Osteocyte (in vitro differentiated cells): ENCODE measurements at places on chromosomes 3 and 15. TPM values are rescaled to one million over a fixed set of nuclear protein-coding genes. Genes with fewer than 3 reads are reported as not detected.

The IGSF11 gene
- not detected in 2 replicates for total RNA-seq

The FAM219B gene
- 70.4 and 76.5 TPM in 2 replicates for total RNA-seq

The PPP1R14D gene
- not detected in 2 replicates for total RNA-seq

The NTRK3 gene
- not detected in 2 replicates for total RNA-seq

- DNase-seq = no peak
Measured at GRCh38 chr3:114205541-114205940, 26.7 kb upstream of the DRD3 start.

GRCh38 chr3:89966877-89967665 lies 859.6 kb downstream of the EPHA3 start:
- DNase-seq = no peak

- no peak for DNase-seq
Measured at GRCh38 chr3:100776746-100777145, 67.5 kb downstream of the TFG start.

- DNase-seq = peak; percentile 69
Measured at GRCh38 chr15:64942356-64942755, 30.7 kb downstream of the ANKDD1A start.

DNA sequence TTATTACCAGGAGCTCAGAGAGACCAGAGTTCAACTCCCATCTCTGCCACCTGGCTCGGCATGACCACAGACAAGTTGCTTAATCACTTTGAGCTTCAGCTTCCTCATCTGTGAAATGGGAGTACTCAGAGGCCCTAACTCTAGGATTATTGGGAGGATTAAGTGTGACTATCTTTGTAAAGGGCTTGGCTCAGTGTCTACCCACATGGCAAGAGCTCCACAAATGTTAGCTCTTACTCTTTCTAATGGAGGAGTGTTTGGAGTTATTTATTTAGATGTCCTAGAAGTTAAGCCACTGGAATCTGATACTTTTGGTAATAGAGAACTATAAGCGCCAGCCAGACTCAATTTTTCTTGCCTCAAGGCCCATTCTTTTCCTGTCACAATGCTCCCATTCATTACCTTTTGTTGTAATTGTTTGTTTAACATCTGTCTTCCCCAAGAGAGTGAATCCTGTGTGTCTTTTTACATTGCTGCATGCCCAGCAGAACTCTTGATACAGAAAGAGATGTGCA lies 12.3 kb upstream of the LMCD1 start:
- no peak for DNase-seq

DNA sequence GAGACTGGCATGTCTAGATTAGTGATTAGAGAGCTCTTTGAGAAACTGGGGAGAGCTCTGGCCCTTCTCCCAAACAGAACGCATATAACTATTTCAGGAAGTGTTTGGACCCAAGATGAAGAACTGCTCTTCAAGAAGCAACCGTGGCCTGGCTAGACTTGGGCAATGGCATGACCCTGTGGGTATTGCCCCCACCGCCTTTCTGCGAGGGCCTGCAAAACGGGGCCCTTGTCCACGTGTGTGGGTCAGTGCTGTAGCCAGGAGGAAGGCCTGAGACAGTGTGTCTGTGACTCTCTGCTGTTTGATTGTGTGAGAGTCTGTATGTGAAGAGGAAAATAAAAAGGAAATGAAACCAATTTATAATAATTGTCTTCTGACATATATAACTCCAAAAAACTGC lies 42.5 kb downstream of the EEFSEC start:
- no peak for DNase-seq

DNA sequence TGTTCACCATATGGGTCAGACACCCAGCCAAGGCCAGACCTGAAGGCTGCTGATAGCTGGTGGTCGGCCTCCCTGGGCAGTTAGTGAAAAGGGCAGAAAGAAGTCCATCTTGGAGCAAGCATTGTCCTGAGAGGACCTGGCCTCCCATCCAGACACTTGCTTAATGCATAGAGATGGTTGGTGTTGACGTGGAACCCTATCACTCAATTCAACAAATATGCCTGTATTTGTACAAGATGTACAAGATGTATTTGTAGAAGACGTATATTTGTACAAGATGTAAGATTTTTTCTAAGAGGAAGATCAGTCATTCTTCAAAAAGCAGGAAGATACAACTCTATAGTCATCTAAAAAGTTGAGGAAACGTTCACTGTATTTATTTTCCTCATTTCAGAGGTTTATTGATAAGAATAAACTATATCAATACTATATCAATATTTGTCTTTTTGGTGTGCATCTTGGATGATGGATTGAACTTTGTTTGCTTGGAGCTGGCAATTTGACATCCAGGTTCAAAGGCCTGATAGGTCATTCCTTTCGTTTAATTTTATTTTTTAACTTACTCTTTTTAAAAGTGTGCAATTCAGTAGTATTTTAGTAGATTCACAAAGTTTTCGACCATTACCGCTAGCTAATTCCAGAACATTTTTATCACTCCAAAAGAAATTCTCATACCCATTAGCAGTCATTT lies 5.9 kb downstream of the TMEM42 start:
- DNase-seq = no peak

- no peak for DNase-seq
Measured at GRCh38 chr3:189787632-189788031, 156.4 kb downstream of the TP63 start.

DNA sequence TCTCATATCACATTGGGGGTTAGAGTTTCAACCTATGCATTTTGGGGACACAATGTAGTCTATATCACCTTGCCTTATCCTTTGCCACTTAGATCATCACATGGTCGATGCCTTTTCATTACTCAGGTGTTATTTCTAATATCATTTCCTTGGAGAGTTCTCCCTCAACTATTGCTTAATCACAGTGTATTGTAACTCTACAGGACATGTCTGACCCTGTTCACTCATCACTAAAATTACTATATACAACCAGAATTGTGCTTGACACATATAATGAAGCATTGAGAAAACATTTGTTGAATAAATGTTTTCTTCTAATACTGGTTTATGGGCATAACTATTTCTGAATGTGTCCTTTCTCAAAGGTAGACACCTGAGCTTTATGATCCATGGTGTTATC lies 207.4 kb downstream of the EPHA6 start:
- no peak for DNase-seq

DNA sequence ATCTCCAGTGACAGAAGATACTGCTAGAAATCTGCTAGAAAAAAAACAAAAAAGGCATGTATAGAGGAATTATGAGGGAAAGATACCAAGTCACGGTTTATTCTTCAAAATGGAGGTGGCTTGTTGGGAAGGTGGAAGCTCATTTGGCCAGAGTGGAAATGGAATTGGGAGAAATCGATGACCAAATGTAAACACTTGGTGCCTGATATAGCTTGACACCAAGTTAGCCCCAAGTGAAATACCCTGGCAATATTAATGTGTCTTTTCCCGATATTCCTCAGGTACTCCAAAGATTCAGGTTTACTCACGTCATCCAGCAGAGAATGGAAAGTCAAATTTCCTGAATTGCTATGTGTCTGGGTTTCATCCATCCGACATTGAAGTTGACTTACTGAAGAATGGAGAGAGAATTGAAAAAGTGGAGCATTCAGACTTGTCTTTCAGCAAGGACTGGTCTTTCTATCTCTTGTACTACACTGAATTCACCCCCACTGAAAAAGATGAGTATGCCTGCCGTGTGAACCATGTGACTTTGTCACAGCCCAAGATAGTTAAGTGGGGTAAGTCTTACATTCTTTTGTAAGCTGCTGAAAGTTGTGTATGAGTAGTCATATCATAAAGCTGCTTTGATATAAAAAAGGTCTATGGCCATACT lies 4.0 kb downstream of the B2M start:
- no peak for DNase-seq

DNA sequence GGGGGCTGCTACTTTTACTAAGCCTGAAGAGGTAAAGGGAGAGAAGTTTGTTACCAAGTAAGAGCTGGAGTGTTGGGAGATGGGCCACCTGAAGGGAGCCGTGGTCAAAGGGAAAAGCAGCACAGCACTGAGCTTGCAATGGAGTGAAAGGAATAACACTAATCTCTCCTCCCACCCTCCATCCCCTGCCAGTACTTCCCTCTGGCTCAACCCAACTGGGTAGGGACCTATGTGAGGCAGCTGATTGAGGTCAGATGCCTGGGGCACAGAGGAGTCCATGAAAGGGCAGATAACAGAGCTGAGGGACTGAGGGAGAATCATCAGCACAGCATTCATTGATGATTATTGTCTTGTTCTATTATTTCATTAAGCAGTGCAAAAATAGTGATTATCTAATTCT lies 212.4 kb upstream of the TBC1D5 start:
- no peak for DNase-seq

DNA sequence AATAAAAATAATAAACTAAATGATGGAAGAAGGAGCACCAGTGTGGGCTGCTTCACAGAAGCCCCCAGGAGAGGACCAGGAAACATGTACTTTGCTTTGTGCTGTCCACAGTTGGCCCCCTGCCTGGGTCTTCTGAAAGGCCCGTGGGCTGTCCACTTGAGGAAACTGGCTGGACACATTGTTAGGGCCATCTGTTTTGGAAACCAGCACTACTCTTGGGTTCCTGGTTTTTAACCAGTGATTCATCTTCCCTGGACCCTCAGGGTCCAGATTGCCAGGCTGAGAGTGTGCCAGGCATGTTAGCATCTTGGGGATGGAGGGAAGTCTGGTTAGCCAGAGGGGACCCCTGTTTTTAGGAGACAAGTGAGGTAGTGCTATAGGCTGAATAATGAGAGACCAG lies 297.2 kb upstream of the C2CD4B start:
- DNase-seq = no peak

- no peak for DNase-seq
Measured at GRCh38 chr3:184765730-184766074, 46.3 kb upstream of the VPS8 start.

DNA sequence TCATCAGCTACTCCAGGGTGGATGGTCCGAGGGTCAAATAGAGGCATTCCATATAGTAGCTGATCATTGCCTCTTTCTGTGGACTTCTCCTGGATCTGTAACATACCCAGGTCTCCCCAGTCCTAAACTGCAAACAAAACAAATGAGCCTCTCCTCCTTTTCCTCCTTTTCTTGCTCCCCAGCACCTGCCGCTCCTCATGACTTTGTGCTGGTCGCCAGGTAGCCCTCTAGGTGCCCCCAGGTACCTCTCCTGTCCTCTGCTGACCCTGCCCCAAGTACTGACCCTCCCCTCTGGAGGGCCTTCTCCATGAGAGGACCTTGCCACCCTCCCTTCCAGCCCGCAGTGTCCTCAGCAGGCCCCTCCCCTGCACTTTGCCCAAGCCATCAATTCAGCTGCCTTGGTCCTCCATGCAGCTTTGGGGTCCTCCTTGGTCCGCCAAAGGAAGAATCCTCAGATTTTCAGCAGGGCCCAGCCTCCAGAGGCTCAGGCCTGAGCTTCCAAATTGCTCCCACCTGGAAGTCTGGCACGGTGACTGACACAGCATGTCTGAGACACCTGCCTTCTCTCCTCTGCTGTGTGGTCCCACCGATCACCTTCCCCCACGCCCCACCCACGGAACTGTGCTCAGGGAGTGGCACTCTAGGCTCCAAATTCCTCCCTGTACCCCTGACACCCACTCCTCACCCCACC lies 111.0 kb downstream of the LRRK1 start:
- DNase-seq = no peak
